ENCODE measurements at places on chromosomes 2 and 18. TPM values are rescaled to one million over a fixed set of nuclear protein-coding genes. Genes with fewer than 3 reads are reported as not detected.

Gene NT5DC4
- not detected for total RNA-seq

Gene CNGA3
- 0.05 TPM for total RNA-seq

Gene CDH20
- 0.07 TPM for total RNA-seq

Gene TMEM247
- not detected for total RNA-seq

Gene KLHL30
- total RNA-seq, result not detected

Gene ALPI
- total RNA-seq, result not detected

Gene GALM
- 4.1 TPM for total RNA-seq

Gene PLEK
- not detected for total RNA-seq

Gene PLCL1
- total RNA-seq, result 2.0 TPM

Gene HAAO
- not detected for total RNA-seq

Gene ALPG
- 0.07 TPM for total RNA-seq

Gene EPG5
- total RNA-seq, result 22.3 TPM

Gene ARHGEF4
- not detected for total RNA-seq

Gene TBR1
- not detected for total RNA-seq

Gene TDRD15
- not detected for total RNA-seq

Gene TLX2
- total RNA-seq, result not detected

All from mammary microvascular endothelial cell (primary cell).